Stimulated activated CD8-positive, alpha-beta memory T cell treated with anti-CD3 and anti-CD28 coated beads, Interleukin-4, amount 100 ng/mL, for 1 hour (primary cell): ENCODE measurements at places on chromosomes 16 and 17.

GRCh38 chr16:75423723-75424104, 9.6 kb downstream of the CFDP1 start:
- no peak for DNase-seq

- no peak for DNase-seq
Measured at GRCh38 chr17:75194879-75195278, 10.6 kb upstream of the NUP85 start.

DNA sequence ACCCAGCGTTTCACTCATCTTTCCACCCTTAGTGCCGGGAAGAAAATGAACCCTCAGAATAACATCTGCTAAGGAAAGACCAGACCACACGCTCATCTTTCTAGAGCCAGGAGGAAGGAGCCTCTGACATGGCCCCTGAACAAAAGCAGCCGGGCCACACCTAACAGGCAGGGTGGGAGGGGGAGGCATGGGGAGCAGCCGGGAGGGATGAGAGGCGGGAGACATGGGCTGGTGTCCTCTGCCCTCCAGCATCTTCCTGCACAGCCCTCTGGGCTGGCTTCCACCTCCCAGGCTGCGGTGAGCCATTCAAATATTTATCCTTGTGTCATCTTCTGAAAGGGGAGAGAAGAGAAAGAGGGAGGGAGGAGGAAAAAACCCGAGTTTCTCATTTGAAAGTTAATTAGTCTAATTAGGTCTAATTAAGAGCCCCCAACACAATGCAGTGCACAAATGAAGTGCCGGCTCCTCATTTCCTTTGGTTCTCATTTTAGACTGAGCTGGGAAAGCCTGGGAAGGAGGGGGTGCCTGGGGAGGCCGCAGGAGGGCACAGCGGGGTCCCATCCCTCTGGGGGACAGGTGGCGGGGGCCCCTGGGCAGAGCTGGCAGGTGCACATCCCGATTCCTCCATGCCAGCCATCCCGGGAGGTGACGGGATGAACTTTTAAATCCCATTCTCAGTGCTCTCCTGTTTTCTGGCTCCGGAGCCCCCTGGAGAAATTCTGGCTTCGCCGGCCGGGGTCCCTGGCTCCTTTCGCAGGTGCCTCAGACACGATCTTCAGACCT, 90.5 kb downstream of the ENGASE start:
- no peak for DNase-seq

GRCh38 chr16:72162105-72162692, 9.8 kb downstream of the PMFBP1 start:
- no peak for DNase-seq

- DNase-seq, result no peak
Measured at GRCh38 chr17:71976011-71976649, 144.7 kb upstream of the SOX9 start.

DNA sequence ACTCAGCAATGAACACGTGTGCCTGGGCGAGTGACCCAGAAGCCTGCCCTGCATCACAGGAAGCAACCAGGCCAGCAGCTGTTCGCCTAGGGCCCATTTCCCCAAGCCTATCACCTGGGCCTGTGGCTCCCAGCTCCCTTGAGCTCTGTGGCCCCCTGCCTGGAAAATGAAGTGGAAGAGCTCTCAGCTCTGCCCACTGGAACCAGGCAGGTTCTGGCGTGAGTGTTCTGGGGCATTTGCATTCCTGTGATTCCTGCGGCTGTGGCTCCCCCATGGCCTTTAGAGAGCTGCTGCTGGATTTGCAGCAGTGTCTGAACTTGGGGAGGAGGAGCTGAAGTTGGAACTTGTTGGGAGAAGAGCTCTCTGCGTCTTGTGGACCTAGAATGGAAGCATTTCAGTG, 22.8 kb downstream of the PGS1 start:
- DNase-seq, result no peak

DNA sequence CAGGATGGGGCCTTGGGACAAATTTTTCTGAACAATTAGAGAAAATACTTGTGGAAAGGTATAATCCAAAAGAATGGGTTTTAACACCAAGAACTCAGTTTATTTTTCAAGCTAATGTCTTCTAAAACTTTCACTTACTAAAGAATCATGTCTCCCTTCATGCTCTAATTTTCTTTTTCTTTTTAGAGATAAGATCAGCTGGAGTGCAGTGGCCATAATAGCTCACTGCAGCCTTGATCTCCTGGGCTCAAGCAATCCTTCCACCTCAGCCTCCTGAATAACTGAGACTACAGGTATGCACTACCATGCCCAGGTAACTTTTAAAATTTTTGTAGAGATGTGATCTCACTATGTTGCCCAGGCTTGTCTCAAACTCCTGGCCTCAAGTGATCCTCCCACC, 5.5 kb downstream of the OR4D1 start:
- DNase-seq, result no peak

DNA sequence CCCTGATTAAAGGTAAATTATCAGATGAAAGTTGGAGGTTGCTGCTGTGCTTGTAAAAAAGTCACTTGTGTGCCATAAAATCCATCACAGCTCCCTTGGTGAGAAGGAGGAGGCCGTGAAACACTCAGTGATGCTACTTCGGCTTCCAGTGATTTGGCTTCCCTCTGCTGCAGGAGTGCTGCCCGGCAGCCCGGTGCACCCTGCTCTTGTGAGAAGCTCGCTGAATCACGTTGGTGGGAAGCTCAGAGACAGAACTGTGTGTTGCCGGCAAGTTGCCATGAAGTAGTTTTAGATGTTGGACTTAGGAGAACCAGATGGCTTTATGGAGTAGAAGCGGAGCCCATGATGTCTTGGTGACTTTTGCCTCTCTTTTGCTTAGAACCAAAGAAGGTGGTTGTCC, 33.3 kb downstream of the MSI2 start:
- DNase-seq, result no peak

DNA sequence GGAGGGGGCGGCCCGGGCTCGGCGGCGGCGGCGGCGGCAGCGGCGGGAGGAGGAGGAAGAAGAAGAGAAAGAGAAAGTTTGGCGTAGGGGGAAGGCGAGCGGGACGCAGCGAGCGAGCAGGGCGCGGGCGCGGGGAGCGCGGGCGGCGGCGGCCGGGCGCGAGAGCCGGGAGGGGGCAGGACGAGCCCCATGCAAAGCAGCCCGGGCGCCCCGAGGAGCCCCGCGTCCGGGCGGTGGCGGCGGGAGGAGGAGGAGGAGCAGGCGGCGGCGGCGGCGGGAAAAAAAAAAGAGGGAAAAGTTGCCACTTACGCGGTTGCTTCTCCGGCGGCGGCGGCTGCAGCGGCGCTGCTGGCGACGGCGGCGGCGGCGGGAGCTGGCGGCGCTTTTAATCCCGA, 10.3 kb upstream of the ZFHX3 start:
- DNase-seq, result no peak

DNA sequence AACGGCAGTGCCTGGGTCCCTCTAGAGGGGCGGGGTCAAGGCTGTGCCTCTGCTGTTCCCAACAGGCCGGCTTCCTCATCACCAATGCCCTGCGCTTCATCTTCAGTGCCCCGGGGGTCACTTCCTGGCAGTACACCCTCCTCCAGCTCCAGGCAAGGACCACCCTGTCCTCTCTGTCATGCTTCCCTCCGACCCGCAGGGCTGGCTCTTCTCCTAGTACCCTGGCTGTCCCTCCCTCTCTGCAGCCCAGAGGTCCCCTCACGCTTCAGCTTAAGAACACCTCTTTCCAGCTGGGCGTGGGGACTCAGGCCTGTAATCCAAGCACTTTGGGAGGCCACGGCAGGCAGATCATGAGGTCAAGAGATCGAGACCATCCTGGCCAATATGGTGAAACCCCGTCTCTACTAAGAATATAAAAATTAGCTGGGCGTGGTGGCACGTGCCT, 25.8 kb downstream of the CASKIN2 start:
- no peak for DNase-seq
